ENCODE measurements at places on chromosomes 3 and 15.

GRCh38 chr15:70385711-70386110 lies 288.0 kb upstream of the TLE3 start:
- no peak for DNase-seq

DNA sequence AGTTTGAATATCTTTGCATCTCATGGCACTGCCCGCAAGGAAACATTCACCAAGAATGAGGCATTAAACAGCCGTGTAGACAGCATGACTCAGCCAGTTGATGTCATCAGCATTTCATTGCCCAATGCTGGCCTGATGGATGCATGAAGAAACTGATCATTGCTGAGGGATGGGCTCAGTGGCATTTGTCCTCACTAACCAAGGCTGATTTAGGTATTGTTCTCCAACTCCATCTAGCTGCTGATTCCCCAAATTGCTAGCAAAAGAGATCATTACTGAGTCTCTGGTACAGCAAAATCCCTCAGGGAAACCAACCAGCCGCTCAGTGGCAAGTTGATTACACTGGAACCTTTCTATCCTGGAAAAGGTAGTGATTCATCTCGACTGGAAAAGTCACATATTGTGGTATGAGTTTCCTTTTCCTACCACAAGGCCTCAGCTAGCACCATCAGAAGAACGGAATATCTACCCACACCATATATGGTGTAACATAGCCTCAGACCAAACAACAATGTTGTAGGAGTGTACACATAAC lies 186.5 kb upstream of the GAP43 start:
- no peak for DNase-seq

GRCh38 chr15:68749793-68750192 lies 70.9 kb downstream of the ANP32A start:
- DNase-seq = no peak

GRCh38 chr3:46965151-46965550 lies 11.4 kb downstream of the CCDC12 start:
- no peak for DNase-seq

DNA sequence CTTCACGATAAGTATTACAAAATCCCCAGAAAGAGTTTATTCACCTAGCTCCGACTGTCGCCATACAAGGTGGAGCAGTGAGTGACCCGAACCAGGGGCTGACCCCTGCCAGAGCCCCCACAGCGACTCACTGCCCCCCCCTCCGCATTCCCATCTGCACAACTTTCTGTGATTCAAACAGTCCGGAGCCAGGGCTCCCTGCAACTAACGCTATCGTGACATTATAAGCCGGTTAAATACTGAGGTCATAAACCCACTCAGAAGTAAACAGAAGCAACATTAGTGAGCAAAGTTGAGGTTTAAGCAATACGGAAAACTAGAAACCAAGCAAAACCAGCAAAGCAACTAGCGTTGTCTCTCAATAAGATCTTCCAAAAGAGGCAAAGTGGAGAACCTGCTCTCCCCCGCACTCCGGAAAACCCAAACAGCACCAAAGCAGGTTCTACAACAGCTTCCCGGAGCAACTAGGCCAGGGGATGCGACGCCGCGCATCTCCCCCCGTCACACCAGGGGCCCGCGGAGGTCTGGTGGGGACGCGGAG lies 642 bp downstream of the SCAP start:
- DNase-seq = no peak

- DNase-seq = no peak
Measured at GRCh38 chr15:86661580-86661979, 581.9 kb downstream of the AGBL1 start.

Data from central memory CD4-positive, alpha-beta T cell (primary cell).